ENCODE measurements at places on chromosomes 11 and 22. TPM values are rescaled to one million over a fixed set of nuclear protein-coding genes. Genes with fewer than 3 reads are reported as not detected.

GRCh38 chr11:42036201-42036600, 576.7 kb upstream of the LRRC4C start:
- no peak for DNase-seq

DNA sequence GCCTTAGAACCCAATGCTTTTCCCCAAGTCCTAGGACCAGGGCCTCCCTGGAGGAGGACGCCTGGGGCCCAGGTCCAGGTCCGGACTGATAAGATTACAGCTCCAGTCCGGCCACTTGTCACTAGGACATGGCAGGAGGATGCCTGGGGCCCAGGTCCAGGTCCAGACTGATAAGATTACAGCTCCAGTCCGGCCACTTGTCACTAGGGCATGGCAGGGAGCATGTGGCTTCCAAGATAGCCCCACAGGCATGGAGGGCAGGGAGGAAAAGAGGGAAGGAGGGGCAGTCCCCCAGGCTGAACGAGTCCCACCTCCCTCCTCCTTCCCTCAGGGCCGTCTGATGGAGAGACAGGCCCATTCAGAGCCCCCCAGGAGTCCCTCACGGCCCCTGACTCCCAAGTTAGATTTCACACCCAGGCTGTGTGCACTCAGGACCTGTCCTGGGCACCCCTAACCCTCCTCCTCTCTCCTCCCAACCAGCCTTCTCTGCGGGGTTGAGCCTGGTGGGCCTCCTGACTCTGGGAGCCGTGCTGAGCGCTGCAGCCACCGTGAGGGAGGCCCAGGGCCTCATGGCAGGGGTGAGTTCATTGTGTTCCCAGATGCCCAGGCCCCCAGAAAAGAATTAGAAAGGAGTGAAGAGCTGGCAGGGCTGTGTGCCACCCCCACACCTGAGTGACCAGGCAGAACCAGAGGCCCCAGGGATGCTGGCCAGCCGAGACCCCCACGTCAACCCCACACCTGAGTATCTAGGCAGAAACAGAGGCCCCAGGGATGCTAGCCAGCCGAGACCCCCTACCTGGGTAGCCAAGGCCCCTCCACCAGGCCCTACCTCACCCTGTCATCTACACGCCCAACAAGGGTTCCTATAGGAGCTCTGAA, 2.1 kb downstream of the TSPAN32 start:
- DNase-seq, result no peak

- DNase-seq, result no peak
Measured at GRCh38 chr11:25423436-25424199, 908.3 kb upstream of the ANO3 start.

DNA sequence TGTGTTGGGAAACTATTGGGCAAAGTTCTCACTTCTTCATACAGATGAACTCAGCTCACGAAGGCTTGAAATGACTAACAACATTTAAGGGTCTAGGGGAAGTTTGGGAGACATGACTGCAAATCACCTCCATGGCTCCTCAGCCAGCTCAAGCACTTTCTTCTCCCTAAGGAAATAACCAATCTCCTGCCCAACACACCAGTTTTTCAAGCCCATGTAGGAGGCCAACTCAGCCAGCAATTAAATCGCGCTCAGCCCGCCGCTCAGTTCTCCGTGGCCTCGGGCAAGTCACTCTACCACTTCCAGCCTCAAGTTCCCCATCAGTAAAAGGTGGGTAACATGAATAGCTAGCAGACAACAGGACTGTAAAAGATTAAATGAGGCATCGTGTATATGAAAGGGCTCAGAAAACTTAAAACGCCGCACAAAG, 796 bp downstream of the POLDIP3 start:
- peak; percentile 54 for DNase-seq

DNA sequence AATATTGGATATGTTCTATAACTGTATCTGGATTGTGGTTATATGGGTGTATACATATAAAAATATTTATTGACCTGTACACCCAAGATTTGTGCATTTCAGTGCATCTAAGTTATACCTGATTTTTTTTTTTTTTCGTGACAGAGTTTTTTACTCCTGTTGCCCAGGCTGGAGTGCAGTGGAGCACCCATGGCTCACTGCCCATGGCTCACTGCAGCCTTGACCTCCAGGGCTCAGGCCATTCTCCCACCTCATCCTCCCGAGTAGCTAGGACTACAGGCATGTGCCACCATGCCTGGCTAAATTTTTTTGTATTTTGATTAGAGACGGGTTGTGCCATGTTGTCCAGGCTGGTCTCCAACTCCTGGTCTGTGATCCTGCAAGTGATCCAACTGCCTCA, 24.3 kb downstream of the ATG13 start:
- DNase-seq, result no peak

GRCh38 chr22:30453731-30454510, 17.9 kb downstream of the SEC14L3 start:
- DNase-seq, result no peak

GRCh38 chr11:13318498-13319295, 41.1 kb downstream of the BMAL1 start:
- DNase-seq, result no peak

GRCh38 chr11:7690648-7691047, 15.6 kb downstream of the OVCH2 start:
- DNase-seq, result no peak

DNA sequence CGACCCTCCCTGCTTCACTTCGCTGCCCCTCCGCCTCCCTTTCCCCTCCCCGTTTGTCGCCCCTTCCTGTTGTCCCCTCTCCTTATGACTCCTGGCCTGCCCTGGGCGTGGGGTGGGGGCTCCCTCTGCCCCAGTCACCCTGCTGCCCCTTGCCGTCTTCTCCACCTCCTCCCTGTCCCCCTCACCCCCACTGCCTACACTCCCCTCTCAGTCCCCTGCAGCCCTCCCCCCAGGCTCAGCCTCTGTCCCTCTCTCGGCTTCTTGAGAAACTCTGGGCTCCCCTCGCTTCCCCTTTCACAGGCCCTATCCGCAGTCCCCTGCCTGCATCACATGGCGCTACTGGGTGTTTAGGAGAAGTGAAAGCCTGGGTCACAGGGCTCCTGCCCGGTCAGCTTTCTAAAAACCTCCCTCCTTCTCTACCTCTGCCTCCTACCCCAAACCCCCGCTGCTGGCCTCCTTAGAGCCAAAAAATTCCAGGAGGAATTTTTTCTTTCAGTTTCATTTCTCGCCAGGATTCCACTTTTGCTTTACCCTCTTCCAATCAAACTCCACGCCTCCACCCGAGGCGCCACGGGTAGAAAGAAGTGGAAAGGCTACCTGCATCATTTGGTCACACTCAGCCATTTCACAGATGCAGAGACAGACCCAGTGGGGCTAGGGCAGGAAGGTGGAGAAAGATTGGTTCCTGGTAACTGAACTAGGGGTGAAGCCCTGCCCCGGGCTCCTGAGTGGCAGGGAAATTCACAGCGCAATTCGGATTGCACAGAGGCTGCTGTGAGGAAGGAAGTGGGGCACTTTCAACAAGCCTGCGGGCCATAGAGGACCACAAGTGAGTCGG, at the start of gene SLC15A3:
Gene SLC15A3, minus strand, starts transcription at position 273 of the 838 bp plus-strand sequence. CDS start 625 bp downstream, outside the sequence.
- DNase-seq, result peak; percentile 19

DNA sequence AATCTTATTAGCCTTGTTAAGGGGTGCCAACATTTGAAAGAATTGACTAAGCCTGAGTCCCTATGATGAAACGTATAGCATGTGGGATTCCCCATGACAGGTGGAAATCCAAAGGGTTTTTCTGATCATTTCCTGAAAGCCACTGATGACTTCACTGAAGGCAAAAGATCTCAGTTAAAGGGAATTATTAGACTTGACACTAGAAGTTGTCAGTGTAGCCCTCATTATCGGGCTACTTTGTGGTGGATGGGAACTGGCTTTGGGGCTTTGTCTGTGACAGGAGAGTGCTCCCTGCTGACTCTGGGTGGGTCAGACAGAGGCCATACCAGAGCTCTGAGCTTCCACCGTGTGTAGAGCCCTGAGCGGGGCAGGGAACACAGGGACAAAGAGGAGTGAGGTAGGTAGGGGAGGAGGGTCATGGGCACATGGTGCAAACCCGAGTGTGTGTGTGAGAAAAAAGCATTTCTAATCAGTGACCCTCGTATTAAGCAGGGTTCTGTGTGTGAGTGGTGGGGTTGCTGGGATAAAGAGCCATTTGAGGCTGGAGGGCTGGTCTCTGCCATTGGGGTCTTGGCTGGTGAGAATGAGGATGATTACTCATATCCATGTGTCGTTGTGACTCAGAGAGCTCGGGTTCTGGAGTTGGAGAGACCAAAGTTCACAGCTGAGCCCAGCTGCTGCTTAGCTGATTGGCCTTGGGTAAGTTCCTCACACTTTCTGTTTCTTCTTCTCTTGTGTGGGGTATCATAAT, 101.1 kb downstream of the GRIK4 start:
- peak; percentile 7 for DNase-seq

DNA sequence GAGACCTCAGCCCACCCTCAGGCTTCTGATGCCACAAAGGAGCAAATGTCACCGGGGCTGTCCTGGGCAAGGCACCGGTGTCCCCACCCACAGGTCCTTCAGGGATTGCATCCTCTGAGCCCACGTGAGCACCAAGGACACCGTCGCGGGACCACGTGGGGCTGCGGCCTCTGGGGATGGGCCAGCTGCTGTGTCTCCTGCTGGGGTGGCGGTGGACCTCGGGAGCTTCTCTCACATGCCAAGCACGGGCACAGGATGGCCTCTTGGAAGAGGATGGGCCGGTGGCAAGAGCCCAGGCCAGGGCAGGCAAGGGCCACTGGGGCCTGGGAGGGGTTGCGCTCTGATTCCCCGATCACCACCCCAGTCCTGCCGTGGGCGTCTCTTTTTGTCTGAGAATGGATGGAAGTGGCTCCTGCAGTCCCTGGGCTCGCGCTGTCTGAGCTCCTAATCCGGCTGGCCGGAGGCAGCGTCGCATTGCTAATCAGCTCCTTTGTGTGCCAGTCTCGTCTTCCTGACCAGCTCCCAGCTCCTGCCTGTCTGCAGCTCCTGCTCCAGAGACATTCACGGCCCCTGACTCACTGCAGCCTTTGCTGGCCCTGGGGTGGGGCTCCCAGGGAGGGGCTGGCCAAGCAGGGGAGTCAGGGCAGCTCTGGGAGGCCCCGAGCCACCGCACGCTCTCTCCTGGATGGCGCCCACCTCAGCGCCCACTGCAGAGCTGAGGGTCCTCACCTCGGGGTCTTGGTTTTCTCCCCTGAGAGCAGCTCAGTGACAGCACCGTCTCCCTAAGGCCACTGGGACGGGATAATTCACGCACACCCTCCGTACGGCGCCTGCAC, 146.7 kb downstream of the CTTN start:
- no peak for DNase-seq

DNA sequence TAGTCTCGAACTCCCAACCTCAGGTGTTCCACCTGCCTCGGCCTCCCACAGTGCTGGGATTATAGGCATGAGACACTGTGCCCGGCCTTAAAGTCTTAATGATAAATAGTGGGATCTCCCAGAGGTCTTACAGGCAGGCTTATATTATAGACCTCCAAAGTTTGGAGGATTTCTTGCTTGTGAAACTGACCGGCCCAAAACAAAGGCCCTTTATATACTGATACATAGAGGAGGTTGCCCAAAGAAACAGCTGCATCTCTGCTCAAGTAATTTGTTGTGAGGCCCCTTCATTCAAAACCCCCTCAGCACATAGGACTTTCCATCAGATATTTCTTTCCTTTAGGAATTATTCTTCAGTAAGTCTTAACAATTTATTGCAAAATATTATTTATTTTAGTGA, 27.4 kb upstream of the RDX start:
- no peak for DNase-seq

GRCh38 chr11:77147668-77148321, 19.7 kb downstream of the MYO7A start:
- peak; percentile 51 for DNase-seq

- no peak for DNase-seq
Measured at GRCh38 chr11:44887636-44888035, 63.0 kb downstream of the TP53I11 start.

DNA sequence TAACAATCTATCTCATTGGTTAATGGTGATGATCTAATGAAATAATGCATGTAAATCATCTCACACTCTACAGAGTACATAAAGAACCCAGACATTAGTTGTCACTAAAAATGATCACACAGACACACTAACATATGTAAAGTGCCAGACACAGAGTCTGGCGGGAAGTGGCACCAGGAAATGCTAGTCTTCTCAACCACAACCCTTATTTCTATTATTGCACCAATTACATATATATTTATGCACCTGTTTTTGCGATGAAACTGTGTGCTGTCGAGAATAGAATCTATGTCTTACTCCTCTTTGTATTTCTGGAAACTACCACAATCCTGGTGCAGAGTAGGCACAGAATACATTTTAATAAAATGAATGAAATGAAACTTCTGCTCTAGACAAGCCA, 25.9 kb upstream of the POU2AF3 start:
- DNase-seq, result no peak

GRCh38 chr22:41361716-41362310, 19.9 kb upstream of the TEF start:
- DNase-seq, result no peak

DNA sequence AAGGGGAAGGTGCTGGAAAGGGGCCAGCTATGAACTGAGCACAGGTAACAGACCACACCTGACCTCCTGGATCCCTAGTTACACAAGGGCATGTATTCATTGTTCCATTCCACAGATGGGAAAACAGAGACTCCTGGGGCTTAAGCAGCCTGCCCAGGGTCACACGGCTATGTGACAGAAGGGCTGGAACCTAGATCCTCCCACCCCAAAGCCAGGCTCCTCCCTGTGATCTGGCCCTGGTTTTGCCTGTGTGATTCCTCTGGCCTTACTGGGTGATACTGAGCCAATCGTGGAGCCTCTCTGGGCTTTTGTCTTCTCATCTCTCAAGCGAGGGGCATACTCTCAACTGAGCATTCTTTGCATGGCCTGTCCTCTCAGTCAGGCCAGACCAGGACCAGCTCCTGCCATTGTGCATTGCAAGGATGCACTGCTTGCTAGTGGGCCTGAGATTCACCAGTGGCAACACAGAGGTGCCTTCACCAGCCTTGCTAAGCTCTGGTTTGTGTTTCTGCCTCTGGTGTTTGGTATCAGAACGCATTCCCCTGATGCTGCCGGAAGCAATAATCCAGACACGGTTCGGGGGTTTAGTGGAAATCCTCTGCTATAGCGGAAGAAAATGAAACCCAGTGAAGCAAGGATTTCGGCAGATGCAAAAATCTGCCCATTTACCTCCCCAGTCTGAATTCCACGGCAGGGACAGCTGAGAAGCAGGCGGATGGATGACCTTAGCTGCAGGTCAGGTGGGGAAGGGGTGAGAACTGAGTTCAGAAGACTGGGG, 226.6 kb downstream of the ST3GAL4 start:
- no peak for DNase-seq

DNA sequence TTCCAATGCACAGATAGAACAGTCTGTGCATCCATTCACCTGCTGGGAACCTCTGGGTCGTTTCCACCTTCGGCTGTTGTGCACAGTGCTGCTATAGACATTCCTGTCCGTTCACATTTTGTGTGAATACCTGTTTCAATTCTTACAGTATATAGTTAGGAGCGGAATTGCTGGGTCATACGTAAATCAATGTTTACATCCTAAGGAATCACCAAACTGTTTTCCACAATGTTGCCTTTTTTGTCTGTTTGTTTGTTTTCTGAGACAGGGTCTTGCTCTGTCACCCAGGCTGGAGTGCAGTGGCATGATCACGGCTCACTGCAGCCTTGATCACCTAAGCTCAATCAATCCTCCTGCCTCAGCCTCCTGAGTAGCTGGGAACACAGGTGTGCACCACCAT, 158.3 kb downstream of the CRYBB2 start:
- DNase-seq, result no peak

GRCh38 chr22:45502215-45503049, at the start of gene FBLN1:
Gene FBLN1, plus strand, starts transcription at chr22:45502883. Its CDS starts 103 bp downstream, at chr22:45502986.
- no peak for DNase-seq

OR8D4 gene
- total RNA-seq, result not detected

ART1 gene
- total RNA-seq, result not detected

SIAE gene
- 4.5 TPM for total RNA-seq

PKDREJ gene
- not detected for total RNA-seq

GTSE1 gene
- total RNA-seq, result 0.14 TPM

GAL gene
- total RNA-seq, result not detected

TMPRSS5 gene
- total RNA-seq, result 1.6 TPM

HBE1 gene
- not detected for total RNA-seq

ARHGAP8 gene
- 6.3 TPM for total RNA-seq

SYT7 gene
- total RNA-seq, result not detected

All from CD4-positive, alpha-beta T cell (primary cell).